ENCODE measurements at places on chromosomes 2 and 18.

- no peak for DNase-seq
These were observed 312.5 kb downstream of the MYCN start for GRCh38 chr2:16252891-16253290.

DNA sequence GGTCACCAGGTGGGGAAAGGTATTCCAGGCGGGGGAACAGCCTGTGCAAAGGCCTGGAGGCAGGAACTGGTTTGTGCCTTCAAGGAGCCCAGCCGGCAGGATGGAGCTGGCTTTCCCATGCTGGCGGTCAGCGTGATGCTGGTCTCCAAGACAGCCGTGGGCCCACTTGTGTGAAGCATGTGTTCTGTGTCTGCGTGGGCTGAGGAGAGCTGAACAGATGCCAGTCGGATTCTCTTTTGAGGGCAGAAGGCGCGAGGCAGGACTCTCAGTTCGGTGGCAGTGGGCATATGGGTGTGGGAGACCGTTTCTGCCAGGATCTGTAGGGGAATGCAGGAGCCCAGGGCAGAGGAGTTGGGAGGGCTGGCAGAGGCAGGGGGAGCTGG is 191.6 kb downstream of the TWIST2 start:
- DNase-seq, result no peak

- DNase-seq, result no peak
These were observed 265.7 kb upstream of the HS6ST1 start for GRCh38 chr2:128584296-128584890.

DNA sequence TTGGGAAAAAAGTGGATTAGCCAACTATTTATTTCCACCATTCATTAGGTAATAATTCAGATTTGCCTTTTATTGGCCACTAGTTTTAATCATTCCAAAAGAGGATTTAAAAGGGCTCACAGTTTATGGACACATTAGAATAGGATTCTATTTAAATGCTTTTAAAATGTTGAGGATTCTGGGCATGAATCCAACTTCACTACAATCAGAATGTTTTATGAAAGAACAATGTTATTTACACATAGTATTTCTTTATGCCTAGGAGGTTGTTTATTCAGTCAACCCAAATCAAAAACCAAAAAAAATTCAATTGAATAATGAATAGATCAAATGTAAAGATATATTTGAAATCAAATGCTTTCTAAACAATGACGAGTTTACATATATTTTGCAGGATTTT is 232.2 kb downstream of the GULP1 start:
- no peak for DNase-seq

DNA sequence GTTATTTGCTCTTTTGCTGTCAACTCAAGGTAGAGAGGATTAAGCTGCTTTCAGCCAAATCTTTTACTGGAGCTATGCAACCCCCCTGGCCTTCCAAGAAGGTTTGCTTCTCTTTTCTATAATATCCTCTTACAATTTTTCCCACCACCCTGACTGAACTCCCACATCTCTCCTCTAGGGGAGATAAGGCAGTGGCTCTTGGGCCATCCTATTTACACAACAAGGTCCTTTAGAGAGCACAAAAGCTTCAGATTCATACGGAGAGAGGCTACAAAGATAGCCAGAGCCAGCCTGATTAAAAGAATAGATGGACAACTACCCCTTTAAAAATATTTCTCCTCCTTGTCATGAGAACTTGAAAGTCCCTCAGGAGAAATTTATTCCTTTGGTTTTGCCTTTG is 95.7 kb downstream of the TPGS2 start:
- DNase-seq, result no peak
